Iris pigment epithelial cell (primary cell): ENCODE measurements at places on chromosomes 5 and 9.
A peak's percentile ranks its signal among the peaks of the same experiment; 100 is the strongest.

DNA sequence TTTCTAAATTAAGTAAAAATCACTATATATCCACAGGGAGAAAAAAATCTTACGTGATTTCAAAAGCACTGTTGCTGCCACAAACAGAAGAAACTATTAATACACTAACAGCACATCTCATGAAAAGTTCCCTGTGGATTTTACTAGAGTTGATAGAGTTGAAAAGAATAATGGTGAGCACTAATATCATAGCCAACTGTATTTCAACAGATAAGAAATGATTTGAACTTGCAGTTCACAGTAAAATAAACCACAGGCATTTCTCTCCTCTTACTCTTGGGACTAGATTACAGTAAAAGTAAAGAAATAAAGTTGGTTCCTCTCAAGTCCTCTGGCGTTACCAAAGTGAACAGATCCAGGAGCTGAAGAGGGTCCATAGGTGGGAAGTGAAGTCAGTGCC, 27.9 kb downstream of the AGTPBP1 start:
- no peak for DNase-seq

GRCh38 chr5:73330613-73331012, 118.0 kb downstream of the FOXD1 start:
- DNase-seq = no peak

- DNase-seq = peak; percentile 89
Measured at GRCh38 chr5:98109561-98110006, 663.9 kb upstream of the RGMB start.

DNA sequence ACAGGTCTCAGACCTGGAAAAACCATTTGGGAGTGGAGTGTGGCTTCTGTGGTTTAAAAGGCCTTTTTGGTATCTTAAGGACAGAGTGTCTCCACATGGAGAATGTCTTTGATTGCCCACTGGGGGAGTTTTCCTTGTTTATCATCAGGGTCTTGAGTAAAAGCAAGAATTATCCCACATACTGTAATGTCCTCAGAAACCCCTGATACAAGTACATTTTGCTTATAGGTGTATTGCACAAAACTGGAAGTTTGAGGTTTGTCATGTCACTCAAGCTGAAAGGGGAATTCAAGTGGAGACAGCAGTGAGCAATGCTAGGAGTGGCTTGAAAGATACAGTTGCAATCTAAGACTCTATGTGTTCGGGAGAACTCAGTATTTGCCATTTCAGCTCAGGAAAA, 62.7 kb upstream of the GRAMD2B start:
- DNase-seq = peak; percentile 68

DNA sequence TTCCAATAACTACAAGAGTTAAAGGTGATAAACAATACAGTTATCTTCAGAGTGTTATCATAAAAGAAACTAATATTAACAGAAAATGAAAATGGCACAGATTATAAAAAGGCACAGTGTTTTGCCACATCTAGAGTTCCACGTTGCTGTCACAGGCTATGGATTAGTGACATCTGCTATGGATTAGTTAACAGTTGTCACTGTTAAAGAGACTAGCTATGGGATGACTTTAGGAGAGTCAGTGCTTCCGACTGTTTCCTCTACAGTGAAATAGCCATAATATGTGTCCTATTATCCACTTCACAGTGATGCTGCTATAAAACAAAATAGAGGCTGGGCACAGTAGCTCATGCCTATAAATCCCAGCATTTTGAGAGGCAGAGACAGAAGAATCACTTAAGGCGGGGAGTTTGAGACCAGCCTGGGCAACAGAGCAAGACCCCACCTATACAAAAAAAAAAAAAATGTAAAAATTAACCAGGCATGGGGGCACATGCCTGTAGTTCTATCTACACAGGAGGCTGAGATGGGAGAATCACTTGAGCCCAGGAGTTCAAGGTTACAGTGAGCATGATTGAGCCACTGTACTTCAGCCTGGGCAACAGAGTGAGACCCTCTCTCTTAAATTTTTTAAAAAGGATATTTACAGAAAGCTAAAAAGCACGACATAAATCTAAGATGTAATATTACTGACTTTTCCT, 19.7 kb downstream of the MAPKAP1 start:
- DNase-seq = no peak

GRCh38 chr9:107425101-107426025, 64.2 kb downstream of the KLF4 start:
- peak; percentile 49 for DNase-seq

DNA sequence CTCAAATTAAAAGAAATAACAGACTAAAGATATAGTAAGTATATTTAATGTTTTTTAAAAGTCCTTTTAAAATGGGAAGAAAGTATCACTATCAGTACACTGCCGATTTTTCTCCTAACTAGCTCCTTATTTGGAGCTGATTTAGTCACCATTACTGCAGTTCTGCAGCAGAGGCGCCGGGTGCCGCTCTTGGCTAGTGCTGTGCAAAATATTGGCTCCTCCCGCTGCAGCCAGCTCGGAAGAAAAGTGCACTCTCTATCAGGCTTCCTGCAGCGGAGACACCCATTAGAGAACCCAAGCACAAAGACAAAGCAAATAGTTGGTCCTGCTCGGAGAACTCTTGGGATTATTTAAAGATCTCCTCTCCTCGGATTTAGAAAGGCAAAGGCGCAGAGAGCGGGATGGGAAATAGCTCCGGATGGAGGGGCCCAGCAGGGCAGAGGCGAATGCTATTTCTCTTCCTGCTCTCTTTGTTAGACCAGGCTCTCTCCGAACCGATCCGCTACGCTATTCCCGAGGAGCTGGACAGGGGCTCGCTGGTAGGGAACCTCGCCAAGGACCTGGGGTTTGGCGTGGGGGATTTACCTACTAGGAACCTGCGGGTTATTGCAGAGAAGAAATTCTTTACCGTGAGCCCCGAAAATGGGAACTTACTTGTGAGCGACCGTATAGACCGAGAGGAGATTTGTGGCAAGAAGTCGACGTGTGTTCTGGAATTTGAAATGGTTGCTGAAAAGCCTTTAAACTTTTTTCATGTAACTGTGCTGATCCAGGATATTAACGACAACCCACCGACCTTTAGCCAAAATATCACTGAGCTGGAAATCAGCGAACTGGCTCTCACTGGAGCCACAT, at the start of gene PCDHGB3:
Gene PCDHGB3, plus strand, starts transcription at position 249 of the 855 bp plus-strand sequence. Its CDS starts 153 bp downstream, at position 402.
- peak; percentile 64 for DNase-seq

- DNase-seq = no peak
Measured at GRCh38 chr5:3490957-3491507, 104.6 kb upstream of the IRX1 start.

DNA sequence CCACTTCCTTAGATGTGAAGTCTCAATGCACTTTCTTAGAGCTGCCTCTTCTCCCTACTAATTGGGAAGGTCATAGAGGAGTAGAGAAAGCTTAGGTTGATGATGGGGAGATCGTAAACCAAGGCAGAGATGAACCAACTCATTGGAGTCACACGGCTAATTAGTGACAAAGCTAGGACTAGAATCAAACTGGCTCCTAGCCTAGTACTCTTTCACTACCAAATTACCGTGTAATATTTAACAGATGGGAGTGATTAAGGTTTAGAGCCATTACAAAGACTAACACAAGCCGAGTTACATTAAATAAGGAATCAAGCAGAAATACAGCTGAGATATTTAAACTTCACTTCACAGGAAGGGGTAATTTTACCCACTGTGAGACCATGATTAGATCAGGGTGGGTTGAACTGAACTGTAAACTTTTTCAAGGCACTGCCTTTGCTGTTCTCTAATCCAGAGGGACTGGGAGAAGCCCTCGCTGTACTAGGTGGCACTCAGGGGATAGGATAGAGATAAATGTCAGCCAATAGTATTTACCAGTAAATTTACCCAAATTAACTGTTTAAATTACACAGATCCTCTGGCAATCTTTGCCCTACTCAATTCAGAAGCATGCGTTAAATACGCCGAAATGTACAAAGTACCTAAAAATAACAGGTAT, 166.4 kb upstream of the PIK3R1 start:
- DNase-seq = no peak

DNA sequence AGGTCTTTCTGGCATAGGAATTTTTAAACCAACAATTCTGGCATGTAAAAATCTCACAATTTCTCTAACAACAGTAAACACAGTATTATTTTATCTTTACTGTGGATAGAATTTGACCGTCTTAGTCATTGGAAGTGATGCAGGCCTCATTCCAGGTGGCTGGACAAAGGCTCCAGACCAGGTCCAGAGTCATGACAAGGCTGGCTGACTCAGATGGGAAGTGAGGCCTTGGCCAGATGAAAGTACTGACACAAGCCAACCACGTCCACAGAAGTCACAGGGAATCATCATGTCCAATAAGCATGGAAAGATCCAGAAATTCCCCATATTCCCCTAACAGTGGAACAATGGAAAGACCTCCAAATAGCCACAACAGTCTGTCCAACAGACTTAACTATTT, 12.4 kb downstream of the SPOCK1 start:
- peak; percentile 49 for DNase-seq

- no peak for DNase-seq
Measured at GRCh38 chr9:70873506-70873905, 247.9 kb downstream of the TRPM3 start.

- DNase-seq = no peak
Measured at GRCh38 chr9:82308836-82309235, 320.3 kb downstream of the SPATA31D1 start.

GRCh38 chr5:157273131-157273556, 7.2 kb downstream of the CYFIP2 start:
- no peak for DNase-seq

- no peak for DNase-seq
Measured at GRCh38 chr5:42855811-42856210, 44.1 kb upstream of the SELENOP start.

DNA sequence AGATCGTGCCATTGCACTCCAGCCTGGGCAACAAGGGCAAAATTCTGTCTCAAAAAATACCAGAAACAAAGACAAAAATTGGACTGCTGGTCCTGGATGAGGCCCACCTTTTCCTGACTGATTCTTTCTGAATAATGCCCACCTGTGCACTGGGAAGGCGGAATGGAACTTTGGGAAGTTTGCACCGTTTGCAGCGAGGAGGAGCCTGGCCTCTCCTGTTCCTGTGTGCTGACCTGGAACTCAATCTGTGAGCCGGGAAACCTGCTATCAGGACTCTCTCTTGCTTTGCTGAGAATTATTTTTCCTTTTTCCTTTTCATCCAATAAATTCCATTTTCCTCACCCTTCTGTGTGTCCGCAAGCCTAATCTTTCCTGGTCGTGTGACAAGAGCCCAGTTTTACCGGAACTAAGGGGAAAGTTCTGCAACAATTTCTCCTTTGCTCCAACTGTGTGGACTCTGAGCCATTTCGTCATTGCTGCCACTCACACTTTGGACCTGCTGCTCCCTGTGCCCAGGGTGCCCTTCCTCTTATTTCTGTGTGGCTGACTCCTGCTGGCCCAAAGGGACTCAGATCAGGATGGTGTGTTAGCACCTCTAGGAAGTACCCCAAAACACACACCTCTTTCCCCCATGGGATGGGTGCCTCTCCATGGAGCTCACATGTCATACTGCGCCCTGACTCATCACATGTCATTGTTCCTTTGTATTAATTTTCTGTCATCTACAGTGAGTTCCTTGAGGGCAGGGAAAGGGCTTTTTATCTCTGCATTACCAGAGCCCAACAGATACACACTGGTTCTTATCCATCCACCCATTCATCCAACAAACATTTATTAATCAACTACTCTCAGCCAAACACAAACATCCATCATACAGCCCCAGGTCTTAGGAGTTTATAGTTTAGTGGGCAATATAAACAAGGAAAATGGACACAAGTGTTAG, 4.7 kb upstream of the GLRX start:
- DNase-seq = no peak

GRCh38 chr5:57841676-57842363, 359.2 kb upstream of the ACTBL2 start:
- peak; percentile 97 for DNase-seq

- no peak for DNase-seq
Measured at GRCh38 chr9:16806674-16807073, 63.8 kb downstream of the BNC2 start.

GRCh38 chr9:112093870-112094216, 81.3 kb downstream of the SUSD1 start:
- DNase-seq = no peak

GRCh38 chr9:91421971-91422757, 1.5 kb downstream of the NFIL3 start:
- peak; percentile 43 for DNase-seq

- DNase-seq = no peak
Measured at GRCh38 chr5:40549616-40550015, 130.1 kb upstream of the PTGER4 start.

- no peak for DNase-seq
Measured at GRCh38 chr5:39131210-39132127, 57.3 kb upstream of the RICTOR start.

DNA sequence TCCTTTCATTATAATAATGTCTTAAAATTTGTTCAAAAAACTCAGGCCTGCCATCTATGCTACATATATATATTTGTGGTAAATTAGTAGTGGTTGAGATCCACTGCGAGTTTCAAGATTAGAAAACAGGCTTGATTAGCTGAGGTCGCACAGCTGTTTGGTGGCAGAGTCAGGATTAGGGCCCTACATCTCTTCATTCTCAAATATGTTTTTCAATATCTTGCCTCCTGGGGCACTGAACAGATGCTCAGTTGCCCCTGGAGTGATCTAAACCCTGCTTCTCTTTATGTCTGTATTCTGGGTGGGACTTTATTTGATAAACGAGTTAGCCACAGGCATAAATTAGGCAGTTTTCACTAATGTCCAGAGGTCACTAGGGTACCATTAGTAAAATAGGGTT, 27.8 kb upstream of the CEP120 start:
- DNase-seq = no peak

- no peak for DNase-seq
Measured at GRCh38 chr5:113233606-113234005, 201.2 kb downstream of the TSSK1B start.

DNA sequence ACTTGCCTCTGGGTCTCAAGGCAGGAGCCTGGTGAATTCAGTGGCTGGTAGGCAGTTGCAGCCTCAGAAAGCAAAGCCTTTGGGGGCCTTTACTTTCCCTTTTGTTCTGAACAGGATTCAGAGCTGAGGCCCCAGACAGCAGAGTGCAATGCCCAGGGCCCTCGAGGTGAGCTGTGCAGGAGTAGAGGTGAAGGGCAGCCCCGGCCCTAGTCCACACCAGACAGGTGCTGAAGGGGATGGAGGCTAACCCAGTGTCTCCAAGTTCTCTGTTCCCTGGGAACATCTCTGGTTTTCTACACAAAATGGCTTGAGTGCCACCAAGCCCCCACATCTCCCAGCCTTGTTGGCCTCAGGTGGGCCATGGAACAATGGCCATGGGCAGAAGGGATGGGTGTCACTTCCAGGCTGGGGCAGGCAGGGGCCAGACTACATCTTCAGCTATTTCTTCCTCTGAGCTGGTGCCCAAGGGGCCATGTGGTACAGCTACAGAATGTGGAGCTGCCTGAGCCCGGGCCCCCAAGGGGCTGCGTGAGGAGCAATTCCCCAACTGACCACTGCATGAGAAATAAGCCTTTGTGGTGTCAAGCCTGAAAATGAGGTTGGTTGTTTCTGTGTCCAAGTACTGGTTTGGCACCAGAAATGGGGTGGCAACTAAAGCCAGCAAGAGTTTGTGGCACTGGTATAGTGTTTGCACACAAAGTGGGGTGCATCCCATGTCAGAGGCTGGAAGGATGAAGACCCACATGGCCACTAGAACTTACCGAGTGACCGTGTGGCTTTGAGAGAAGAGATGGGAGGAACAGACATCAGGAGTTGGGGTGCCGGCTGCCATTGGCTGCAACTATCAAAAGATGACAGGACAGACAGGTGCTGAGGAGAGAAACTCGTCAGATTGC, 57.8 kb downstream of the BARX1 start:
- no peak for DNase-seq

- peak; percentile 22 for DNase-seq
Measured at GRCh38 chr5:16726538-16726946, 109.7 kb upstream of the RETREG1 start.
